ENCODE measurements at places on chromosomes 1 and 21. TPM values are rescaled to one million over a fixed set of nuclear protein-coding genes. Genes with fewer than 3 reads are reported as not detected.

KCNE2 gene
- not detected for total RNA-seq

DNA sequence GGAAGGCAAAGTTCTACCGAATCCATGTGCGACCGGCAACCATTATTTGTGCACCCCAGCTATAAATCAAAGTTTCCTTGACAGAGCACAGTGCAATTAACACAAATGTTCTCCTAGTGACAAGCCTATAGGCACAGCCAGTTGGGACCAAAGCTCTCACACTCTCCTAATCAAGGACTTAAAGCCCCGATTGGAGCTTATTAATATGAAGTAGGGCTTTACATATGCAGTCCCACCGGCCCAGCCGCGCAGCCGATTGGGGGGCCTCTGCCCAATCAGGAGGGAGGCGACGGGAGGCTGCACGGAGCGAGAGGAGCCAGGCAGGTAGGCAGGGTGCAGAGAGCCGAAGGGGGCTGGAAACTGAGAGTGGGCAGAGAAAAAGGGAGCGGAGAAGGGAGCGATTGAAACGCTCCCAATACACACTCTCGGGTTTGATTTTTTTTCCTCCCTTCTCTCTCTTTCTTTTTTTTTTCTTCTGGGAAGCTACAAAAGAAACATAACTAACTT, at the start of gene ESRRG:
Gene ESRRG (minus strand): TSS at position 156 of the 507 bp plus-strand sequence. CDS start 130 bp downstream, at position 26.
- no peaks in the 10 kb centered on the region for H3K4me1 ChIP-seq
- DNase-seq = no peak
- H3K27me3 ChIP-seq = peaks cover 7% of the 10 kb centered on the region
- H3K36me3 ChIP-seq = no peaks in the 10 kb centered on the region
- no peak within 1 kb of the TSS for H3K4me3 ChIP-seq
- no peak within 1 kb of the TSS for H3K27ac ChIP-seq

MIXL1 gene
- total RNA-seq = not detected

GRCh38 chr21:40732253-40733023, 114.5 kb downstream of the DSCAM start:
- H3K4me3 ChIP-seq = no peak overlapping the region
- H3K4me1 ChIP-seq = no peaks in the 10 kb centered on the region
- no peaks in the 10 kb centered on the region for H3K36me3 ChIP-seq
- no peaks in the 10 kb centered on the region for H3K27me3 ChIP-seq
- no peak for DNase-seq
- H3K27ac ChIP-seq = no peak overlapping the region

- no peak overlapping the region for H3K27ac ChIP-seq
- no peak overlapping the region for H3K4me3 ChIP-seq
- H3K4me1 ChIP-seq = no peaks in the 10 kb centered on the region
- H3K27me3 ChIP-seq = peaks cover 82% of the 10 kb centered on the region
- H3K36me3 ChIP-seq = peaks cover 3% of the 10 kb centered on the region
- DNase-seq = no peak
These were observed 90.5 kb downstream of the NMNAT2 start for GRCh38 chr1:183327434-183328290.
